ENCODE measurements at places on chromosomes 4 and X. TPM values are rescaled to one million over a fixed set of nuclear protein-coding genes. Genes with fewer than 3 reads are reported as not detected.

DNA sequence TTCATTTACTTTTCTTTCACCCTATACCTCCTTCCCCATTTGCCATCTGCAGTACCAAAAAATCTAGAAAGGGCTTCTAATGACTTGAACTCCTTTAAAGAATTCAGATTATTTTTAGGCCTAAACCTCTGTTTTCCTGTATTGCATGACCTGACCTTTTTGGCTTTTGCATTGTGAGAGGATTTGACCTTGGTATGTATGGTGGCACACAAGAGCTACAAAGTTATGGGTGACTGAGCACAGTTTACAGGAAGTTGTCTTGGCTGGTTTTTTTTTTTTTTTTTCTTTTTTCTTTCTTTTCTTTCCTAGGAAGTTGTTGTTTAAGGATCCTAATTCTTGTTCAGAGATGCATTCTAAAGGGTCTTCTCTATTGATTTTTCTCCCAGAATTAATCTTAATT is 32.0 kb upstream of the MTMR8 start:
- no peak for DNase-seq

GRCh38 chr4:119005928-119006460 is 117.3 kb downstream of the SYNPO2 start:
- no peak for DNase-seq

DNA sequence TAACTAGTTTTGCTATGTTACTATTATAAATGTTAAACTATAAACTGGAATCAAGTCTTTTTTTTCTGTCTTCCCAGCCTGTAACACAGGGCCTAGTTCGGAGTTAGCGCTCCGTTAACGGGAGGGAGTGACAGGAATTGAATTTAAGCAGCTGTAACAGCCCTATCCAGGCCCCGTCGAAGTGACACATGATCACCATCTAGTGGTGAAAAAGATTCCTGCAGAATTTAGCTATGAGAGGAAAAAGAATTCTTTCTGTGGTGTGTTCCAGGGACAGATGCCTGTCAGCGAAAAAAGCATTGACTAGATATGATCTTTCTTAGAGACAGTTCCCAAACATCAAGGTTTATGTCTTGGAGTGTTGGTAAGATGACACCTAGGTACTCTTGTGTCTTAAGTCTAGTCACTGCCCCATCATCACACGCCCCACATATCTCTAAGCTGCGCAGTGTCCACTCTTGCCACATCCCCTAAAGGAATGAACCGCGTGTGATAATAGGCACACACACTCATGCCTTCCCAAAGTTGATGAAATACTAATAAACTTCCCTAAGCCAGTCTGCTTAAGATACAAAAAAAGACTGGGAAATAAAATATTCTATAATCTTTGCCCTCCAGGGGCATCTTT is 2.1 kb downstream of the GAB3 start:
- peak; percentile 46 for DNase-seq

Gene LDB2
- 14.6 TPM for polyA plus RNA-seq

DNA sequence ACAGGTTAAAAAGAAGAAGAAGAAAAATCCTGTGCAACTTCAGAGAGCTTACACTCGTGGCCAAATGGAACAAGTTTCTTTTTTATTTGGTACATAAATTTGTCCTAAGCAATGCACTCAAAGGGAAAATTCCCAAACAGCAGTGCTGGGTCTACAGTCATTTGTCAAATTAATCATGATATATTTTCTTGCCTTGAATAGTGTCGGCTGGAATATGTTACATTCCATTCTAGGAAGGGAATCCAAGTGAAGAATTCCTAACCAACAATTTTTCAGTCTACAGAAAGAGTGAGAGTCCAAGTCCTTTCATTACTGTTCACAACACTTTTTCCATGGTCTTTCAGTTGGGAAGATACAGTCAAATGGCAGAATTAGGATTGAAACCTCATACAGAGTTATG is 63.9 kb downstream of the HAND2 start:
- DNase-seq = no peak

DNA sequence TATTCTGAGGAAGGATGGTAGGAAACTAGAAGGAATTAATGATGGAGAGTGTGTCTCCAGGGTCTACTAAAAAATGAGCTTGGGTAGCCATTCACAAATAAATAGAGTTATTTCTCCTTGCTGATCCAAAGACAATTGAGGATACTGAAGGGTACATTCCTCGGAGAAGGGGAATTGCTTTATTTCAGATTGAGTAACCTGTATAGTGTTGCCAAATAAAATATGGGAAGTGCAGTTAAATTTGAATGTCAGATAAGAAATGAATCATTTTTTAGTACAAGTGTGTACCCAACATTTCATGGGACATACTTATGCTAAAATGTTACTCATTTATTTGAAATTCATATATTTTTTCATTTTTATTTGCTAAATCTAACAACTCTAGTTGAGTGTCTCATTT is 16.0 kb upstream of the VSIG1 start:
- no peak for DNase-seq

DNA sequence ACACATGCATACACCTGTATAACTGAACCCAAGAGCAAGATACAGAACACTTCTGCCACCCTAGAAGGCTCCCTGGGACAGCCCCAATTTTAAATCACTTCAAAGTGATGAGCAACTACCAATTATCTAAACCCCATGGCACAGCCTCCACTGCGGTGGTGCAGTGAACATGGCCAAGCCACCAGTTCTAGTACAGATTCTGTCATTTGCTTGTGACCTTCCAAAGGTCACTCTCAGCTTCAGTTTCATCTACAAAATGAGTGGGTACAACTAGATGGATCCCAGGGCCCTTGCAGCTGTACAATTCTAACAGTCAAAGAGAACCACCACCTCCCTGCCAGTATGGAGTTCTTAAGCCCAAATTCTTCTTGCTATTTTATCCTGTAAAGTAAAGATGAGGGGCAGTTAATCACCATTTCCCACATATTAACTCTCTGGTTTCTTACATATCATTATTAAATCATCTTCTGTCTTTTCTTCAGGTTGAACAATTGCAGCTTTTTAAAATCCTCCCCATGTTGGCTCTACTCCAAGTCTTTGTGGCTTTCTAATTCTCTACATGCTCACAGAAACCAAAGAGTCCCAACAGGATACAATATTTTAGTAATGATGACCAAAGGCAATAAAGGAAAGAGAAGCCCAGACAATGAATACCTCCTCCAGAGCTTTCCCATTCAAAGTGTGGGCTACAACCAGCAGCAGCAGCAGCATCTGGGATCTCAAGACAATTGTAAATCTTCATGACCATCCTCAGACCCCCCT is 39.0 kb upstream of the GPM6B start:
- no peak for DNase-seq

- no peak for DNase-seq
Observed at GRCh38 chr4:150577796-150578195, 4.2 kb upstream of the MAB21L2 start.

- no peak for DNase-seq
Observed at GRCh38 chr4:171430495-171430894, 382.7 kb upstream of the GALNTL6 start.

DNA sequence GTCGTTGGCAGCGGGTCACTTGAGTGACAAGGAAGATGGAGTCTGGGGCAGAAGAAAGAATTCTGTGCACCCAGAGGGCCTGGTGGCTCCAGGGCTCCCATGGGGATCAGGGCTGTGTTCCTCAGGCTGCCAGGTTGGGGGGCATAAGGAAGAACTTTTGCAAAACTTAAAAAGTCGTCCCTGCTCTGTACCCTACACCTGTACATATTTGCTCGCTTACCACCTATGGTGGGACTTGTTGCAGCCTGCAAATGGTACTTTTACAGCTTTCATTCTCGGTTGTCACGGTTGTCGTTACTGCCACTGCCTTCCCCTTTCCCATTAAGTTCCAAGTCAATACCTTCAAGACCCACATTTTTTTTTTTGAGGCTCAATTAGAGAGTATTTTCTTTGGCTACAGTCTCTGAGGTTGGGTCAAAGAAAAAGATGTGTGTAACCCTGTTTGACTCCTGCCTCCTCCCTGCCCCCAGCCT is 9.1 kb downstream of the ARX start:
- no peak for DNase-seq

- DNase-seq = no peak
Observed at GRCh38 chr4:126051689-126052424, 737.1 kb downstream of the FAT4 start.

DNA sequence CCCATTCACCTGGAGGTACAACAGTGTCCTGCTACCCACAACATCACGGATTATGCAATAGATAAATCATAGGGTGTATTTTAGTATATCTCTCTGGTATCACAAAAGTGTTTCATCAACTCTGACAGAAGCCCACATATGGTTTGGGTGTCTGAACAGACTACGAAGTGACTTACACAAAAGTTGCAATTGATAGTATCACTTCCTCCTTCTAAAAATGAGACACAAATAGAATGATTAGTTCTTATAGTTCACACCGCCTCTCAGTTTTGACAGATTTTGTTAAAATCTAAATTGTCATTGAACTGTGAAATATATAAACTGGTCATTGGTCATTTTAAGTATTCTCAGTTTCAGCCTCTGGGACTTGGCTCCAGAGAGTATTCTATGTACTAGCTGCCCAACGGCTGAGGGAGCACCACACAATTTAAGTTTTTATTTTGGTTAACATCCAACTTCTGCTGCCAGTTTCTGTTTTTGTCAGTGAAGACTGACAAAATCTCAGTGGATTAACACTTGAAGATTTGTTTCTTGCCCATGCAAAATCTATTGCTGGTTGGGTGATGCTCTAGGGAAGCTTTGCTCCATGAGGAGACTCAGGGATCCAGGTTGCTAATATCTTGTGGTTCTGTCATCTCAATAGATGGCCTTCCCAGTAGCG is 113.8 kb upstream of the PUDP start:
- DNase-seq = no peak
